HCT116 (cell line): ENCODE measurements at places on chromosomes 16 and 17. TPM values are rescaled to one million over a fixed set of nuclear protein-coding genes. Genes with fewer than 3 reads are reported as not detected.

DNA sequence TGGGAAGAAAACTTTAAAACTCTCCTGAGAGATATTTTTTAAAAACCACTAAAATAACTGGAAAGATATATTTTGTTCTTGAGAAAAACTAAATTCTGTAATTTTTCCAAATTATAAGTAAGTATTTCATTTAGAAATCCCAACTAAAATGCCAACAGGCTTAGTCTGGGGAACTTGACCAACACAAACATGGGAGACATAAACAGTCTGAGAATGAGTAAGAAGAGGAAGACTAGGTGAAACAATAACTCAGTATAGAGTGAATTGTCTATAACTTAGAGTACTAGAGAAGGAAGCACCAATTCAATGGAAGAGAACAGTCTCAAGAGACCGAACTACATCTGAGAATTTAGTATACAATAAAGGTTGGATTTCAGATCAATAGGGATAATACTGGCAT lies 2.9 kb downstream of the CMTM1 start:
- H3K36me3 ChIP-seq = no peaks in the 10 kb centered on the region
- H3K4me1 ChIP-seq = peaks cover 13% of the 10 kb centered on the region
- no peak overlapping the region for H3K4me3 ChIP-seq
- H3K27me3 ChIP-seq = no peaks in the 10 kb centered on the region
- no peak overlapping the region for H3K27ac ChIP-seq

- no peak for DNase-seq
- no peak overlapping the region for H3K4me3 ChIP-seq
- no peaks in the 10 kb centered on the region for H3K36me3 ChIP-seq
- no peak overlapping the region for H3K27ac ChIP-seq
Observed at GRCh38 chr17:73933871-73934270, 269.6 kb upstream of the RPL38 start.

DNA sequence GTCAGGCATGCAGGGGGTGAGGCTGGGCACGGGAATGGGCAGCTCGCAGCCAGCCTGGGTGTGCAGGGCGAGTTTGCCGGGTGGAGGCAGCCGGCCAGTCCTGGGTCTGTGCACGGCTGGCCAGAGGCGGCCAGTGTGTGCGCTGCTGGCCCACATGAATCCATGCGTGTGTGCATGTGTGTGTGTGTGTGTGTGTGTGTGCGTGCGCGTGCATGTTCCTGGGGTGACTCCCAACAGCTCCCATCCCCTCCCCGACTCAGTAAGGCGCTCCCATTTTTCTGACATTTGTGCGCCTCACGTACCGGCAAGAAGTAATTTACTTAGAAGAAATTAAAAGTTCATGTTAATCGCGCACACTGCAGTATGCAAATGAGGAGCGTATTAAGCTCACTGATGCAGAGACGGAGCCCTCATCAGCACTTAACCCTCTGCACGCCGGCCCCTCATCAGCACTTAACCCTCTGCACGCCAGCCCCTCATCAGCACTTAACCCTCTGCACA lies 55.4 kb upstream of the ACSF3 start:
- no peak for DNase-seq
- no peaks in the 10 kb centered on the region for H3K4me1 ChIP-seq
- H3K4me3 ChIP-seq = no peak overlapping the region
- peaks cover 41% of the 10 kb centered on the region for H3K27me3 ChIP-seq

DNA sequence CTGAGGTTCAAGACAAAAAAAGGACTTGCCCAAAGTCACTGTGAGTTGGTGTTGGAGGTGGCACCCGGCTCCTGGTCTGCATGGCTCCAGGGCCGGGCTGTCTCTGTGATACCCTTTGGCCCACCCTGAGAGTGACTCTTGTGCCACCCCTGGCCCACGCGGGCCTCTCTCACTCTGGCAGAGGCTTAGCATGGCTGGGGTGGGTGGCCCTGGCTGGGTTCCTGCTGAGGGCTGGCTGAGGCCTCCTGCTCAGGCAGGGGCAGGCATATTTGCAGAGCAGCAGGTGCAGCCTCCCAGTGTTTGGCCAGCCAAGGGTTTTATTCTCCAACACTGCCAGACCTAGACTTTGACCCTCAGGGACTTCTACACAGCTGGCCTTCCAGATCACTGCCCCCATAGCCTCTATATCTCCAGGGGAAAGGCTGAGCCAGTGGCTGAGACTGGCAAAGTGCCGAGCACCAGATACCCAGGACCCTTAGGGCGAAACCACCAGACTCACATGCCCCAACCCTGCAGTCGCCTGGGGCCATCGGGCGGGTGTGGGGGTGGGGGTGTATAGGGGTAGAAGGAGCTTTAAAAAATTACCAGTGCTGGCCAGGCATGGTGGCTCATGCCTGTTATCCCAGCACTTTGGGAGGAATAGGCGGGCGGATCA lies 21.5 kb upstream of the ADGRG1 start:
- no peak for DNase-seq
- H3K36me3 ChIP-seq = no peaks in the 10 kb centered on the region
- no peak overlapping the region for H3K27ac ChIP-seq
- H3K27me3 ChIP-seq = no peaks in the 10 kb centered on the region
- no peaks in the 10 kb centered on the region for H3K4me1 ChIP-seq

DNA sequence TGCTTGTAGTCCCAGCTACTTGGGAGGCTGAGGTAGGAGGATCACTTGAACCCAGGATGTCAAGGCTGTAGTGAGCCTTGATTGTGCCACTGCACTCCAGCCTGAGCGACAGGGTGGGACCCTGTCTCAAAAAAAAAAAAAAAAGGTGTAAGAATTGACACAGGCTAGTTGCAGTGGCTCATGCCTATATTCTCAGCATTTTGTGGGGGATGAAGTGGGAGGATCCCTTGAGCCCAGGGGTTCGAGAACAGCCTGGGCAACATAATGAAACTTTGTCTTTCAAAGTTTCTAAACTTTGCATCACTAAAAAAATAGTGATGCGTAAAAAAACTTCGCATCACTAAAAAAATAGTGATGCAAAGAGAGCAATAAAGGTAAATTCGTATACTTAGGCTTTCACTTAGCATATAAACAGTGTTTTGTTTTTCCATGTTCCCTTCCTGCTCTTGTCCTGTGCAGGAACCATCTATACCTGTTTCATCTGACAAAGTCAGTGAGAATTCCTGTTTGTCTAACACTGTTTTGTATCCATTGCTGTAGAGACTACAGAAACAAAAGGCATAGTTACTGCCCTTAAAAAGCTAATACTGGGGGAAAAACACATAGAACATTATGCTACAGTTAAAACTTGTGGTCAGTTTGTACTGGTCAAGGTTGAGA lies 32.1 kb downstream of the CTCF start:
- no peak for DNase-seq
- H3K36me3 ChIP-seq = no peaks in the 10 kb centered on the region
- H3K27me3 ChIP-seq = no peaks in the 10 kb centered on the region
- no peak overlapping the region for H3K27ac ChIP-seq
- H3K4me3 ChIP-seq = no peak overlapping the region

DNA sequence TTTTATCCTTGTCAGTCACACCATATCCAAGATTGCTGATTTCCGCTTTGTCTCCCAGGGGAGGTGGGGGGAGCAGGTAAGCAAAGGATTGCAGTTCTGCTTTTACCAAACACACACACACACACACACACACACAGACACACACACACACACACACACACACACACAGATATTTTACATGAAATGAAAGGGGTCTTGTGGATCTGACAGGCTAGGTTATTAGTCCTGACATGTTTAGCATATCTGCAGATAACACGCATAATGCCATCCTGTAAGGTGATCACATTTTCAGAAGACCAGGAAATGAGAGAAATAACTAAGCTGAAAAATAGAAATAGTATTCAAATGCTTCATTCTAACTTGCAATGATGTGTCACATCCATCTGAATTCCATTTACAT lies 1113.3 kb downstream of the CDH8 start:
- H3K27me3 ChIP-seq = no peaks in the 10 kb centered on the region
- no peak for DNase-seq
- no peak overlapping the region for H3K4me3 ChIP-seq
- H3K36me3 ChIP-seq = no peaks in the 10 kb centered on the region

GRCh38 chr16:73193464-73193863 lies 145.5 kb upstream of the ZFHX3 start:
- H3K27ac ChIP-seq = no peak overlapping the region
- no peaks in the 10 kb centered on the region for H3K36me3 ChIP-seq
- H3K27me3 ChIP-seq = peaks cover 14% of the 10 kb centered on the region

DNA sequence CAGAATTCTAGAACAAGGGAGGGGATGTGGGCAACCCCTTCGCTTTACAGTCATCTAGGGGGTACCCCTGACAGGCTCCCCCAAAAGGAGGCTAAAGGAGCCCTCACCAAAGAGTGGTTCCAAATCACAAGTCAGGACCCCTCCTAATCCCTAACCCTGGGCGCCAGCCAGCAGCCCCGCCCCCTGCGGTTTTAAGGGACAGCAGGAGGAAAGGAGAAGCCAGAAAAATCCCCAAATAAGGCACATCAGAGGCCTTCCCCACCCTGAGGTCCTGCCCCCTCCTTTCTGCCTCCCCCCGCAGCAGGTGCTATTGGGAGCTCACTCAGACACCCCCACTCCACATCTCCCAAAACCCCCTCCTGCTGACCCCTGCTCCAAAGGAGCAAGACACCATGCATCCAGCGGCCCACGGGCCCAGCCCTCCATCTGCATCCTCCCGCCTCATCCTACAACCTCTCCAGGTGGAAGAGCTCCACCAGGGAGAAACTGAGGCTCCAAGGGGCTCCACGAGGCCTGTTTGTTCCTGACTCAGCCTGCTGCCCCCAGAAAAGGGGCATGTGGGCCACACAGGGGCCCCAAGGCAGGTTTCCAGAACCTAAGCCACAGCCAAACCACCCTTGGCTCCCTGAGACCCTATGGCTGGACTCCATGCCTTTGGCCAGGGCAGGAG lies 93.5 kb downstream of the GOSR1 start:
- DNase-seq = no peak
- H3K4me1 ChIP-seq = no peaks in the 10 kb centered on the region
- H3K4me3 ChIP-seq = no peak overlapping the region
- no peaks in the 10 kb centered on the region for H3K27me3 ChIP-seq

DNA sequence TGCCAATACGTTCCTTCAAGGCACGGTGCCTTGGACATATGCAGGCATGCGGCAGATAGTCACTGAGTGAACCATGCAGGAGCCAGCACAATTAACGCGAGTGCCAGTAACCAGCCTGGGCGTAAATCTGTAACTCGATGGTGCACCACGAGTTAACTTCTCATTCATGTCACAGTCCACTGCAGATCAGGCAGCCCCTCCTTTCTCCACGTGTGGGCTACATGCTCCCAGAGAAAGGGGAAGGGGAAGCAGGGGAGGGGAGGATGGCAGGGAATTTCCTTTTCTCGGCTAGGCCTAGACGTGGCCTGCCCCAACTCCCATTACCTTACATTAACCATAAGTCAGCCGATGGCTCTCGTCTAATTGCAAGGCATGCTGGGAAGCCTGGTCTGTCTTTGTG lies 287.9 kb downstream of the CPPED1 start:
- no peaks in the 10 kb centered on the region for H3K36me3 ChIP-seq
- no peaks in the 10 kb centered on the region for H3K27me3 ChIP-seq
- no peak for DNase-seq
- H3K4me3 ChIP-seq = no peak overlapping the region
- H3K4me1 ChIP-seq = peaks cover 4% of the 10 kb centered on the region; the same call in 1 of the 2 replicates
- H3K27ac ChIP-seq = no peak overlapping the region

GRCh38 chr16:10668322-10669045 lies 26.2 kb downstream of the TEKT5 start:
- H3K27ac ChIP-seq = no peak overlapping the region
- H3K36me3 ChIP-seq = no peaks in the 10 kb centered on the region
- no peaks in the 10 kb centered on the region for H3K4me1 ChIP-seq
- H3K4me3 ChIP-seq = no peak overlapping the region
- no peaks in the 10 kb centered on the region for H3K27me3 ChIP-seq

- peaks cover 28% of the 10 kb centered on the region for H3K4me1 ChIP-seq
- no peak overlapping the region for H3K27ac ChIP-seq
- DNase-seq = no peak
- no peaks in the 10 kb centered on the region for H3K36me3 ChIP-seq
- no peak overlapping the region for H3K4me3 ChIP-seq
- H3K27me3 ChIP-seq = no peaks in the 10 kb centered on the region
Observed at GRCh38 chr17:50956409-50956749, 90.2 kb upstream of the TOB1 start.

Gene HSPB9
- total RNA-seq = not detected

Gene SLC6A2
- total RNA-seq = not detected

Gene FBXL16
- 49.7 TPM for total RNA-seq

Gene CDH1
- 73.2 TPM for total RNA-seq
